Esophagus muscularis mucosa (tissue), 4 donors: ENCODE measurements at places on chromosomes 7 and 10. TPM values are rescaled to one million over a fixed set of nuclear protein-coding genes. Genes with fewer than 3 reads are reported as not detected.

- DNase-seq: no peak
- peaks cover 28% of the 10 kb centered on the region for H3K4me1 ChIP-seq
- peak overlapping the region; percentile 96 for H3K27ac ChIP-seq
- no peak overlapping the region for H3K4me3 ChIP-seq
- no peaks in the 10 kb centered on the region for H3K36me3 ChIP-seq
- H3K27me3 ChIP-seq: no peaks in the 10 kb centered on the region
Observed at GRCh38 chr10:31757831-31758230, 170.8 kb downstream of the ARHGAP12 start.

GRCh38 chr7:97623333-97623732 lies 108.6 kb upstream of the TAC1 start:
- no peak for DNase-seq
- no peaks in the 10 kb centered on the region for H3K36me3 ChIP-seq
- no peaks in the 10 kb centered on the region for H3K27me3 ChIP-seq
- H3K4me1 ChIP-seq: no peaks in the 10 kb centered on the region

The SPDYE18 gene
- total RNA-seq: 1.7 TPM

DNA sequence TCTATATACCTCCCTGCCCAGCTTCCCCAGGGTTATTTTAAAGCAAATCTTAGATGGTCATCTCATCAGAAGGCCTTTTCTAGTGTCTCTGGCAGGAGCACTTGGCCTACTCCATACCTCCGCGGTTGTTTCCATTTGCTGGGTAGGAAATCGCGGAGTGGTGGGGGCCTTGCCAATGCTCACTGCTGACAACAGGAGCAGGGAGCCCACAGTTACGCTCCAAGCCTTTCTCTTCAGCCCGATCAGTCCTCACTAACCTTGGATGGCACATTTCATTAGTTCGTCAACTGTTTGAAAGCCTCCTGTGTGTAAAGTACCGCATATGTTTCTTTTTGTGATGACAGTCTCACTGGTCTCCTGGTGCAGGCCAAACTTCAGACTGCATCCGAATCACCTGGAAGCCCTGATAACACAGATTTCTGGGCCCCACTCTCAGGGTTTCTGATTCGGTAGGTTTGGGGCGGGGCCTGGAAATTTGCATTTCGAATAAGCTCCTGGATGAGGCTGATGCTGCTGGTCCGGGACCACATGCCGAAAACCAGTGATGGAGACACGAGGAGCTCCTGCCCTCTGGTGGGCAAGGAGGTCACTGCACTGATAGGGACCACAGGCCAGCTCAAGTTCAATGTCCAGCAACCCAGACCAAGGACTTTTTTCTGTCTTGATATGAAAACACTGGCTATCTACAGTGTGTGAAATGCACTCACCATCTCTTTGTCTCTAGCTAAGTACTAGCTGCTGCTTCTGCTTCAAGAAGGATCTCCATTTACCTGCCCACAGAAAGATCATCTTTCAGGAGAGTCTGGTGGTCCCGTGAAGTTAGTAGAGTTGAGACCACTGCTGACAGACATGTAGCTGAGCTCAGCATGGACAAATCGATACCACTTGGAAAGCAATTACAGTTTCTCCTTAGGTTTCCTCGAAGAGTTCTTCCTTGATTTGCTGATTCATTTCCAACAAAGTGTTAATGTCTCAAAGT lies 14.0 kb downstream of the LRGUK start:
- no peak overlapping the region for H3K27ac ChIP-seq
- no peaks in the 10 kb centered on the region for H3K36me3 ChIP-seq
- no peak for DNase-seq
- H3K27me3 ChIP-seq: no peaks in the 10 kb centered on the region
- no peak overlapping the region for H3K4me3 ChIP-seq

The EN2 gene
- not detected for total RNA-seq

- H3K4me1 ChIP-seq: no peaks in the 10 kb centered on the region
- H3K4me3 ChIP-seq: no peak overlapping the region
- no peaks in the 10 kb centered on the region for H3K27me3 ChIP-seq
- no peaks in the 10 kb centered on the region for H3K36me3 ChIP-seq
Observed at GRCh38 chr10:8063128-8063908, 8.8 kb downstream of the GATA3 start.

GRCh38 chr10:73248259-73248724 lies 1.2 kb upstream of the DNAJC9 start:
- H3K36me3 ChIP-seq: peaks cover 36% of the 10 kb centered on the region
- H3K4me1 ChIP-seq: peaks cover 39% of the 10 kb centered on the region
- H3K27ac ChIP-seq: peak overlapping the region; percentile 81
- DNase-seq: no peak
- no peaks in the 10 kb centered on the region for H3K27me3 ChIP-seq

- peak overlapping the region; percentile 51 for H3K27ac ChIP-seq
- no peaks in the 10 kb centered on the region for H3K4me1 ChIP-seq
- DNase-seq: no peak
- no peak overlapping the region for H3K4me3 ChIP-seq
- H3K27me3 ChIP-seq: no peaks in the 10 kb centered on the region
Observed at GRCh38 chr10:360653-361052, 225.4 kb downstream of the ZMYND11 start.

GRCh38 chr10:29470355-29470705 lies 164.4 kb downstream of the SVIL start:
- peak overlapping the region; percentile 64 for H3K27ac ChIP-seq
- no peak overlapping the region for H3K4me3 ChIP-seq
- H3K36me3 ChIP-seq: peaks cover 77% of the 10 kb centered on the region
- peaks cover 60% of the 10 kb centered on the region for H3K4me1 ChIP-seq

The PTN gene
- total RNA-seq: 5.4 TPM

- H3K27ac ChIP-seq: no peak overlapping the region
- H3K4me3 ChIP-seq: no peak overlapping the region
- peaks cover 41% of the 10 kb centered on the region for H3K4me1 ChIP-seq
- H3K36me3 ChIP-seq: no peaks in the 10 kb centered on the region
- H3K27me3 ChIP-seq: no peaks in the 10 kb centered on the region
Observed at GRCh38 chr7:100606313-100606712, 4.2 kb downstream of the PCOLCE start.

GRCh38 chr7:27515933-27516332 lies 146.8 kb downstream of the HIBADH start:
- no peak overlapping the region for H3K27ac ChIP-seq
- no peaks in the 10 kb centered on the region for H3K27me3 ChIP-seq
- no peaks in the 10 kb centered on the region for H3K36me3 ChIP-seq
- H3K4me3 ChIP-seq: no peak overlapping the region

GRCh38 chr7:21972397-21972784 lies 26.7 kb upstream of the CDCA7L start:
- peak; percentile 66 for DNase-seq
- no peak overlapping the region for H3K27ac ChIP-seq
- H3K4me1 ChIP-seq: no peaks in the 10 kb centered on the region
- H3K4me3 ChIP-seq: no peak overlapping the region
- H3K36me3 ChIP-seq: no peaks in the 10 kb centered on the region
- H3K27me3 ChIP-seq: no peaks in the 10 kb centered on the region

DNA sequence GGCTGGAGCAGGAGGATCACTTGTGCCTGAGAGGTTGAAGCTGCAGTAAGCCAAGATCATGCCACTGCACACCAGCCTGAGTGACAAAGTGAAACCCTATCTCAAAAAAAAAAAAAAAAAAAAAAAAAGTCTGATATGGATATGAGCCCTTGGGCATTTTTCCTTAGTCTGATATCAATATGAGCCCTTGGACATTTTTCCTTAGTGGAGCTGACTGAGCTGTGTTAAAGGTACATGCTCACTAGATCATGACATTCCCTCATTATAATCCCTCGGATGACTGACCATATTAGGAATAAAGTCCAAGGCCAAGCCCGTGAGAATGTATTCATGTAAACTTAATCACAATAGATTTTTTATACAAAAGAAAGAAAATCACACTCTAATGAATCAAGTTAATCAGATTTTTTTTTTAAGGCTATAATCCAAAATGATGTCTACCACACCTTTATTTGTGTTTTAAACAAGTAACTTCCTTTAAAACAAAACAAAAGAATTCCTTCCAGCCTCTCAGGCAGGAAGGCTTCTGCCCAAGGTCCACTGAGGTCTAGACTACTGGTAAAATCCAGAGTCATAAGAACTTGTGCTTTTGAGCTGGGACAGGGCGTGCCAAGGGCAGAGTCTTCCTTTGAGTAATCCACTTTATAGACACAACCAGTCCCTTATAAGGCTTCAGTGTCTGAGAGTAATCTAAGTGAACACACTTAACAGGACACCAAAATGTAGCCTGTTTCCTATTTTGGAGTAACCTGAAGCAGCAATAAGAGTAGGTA lies 5.5 kb downstream of the PPA1 start:
- peak overlapping the region; percentile 17 for H3K27ac ChIP-seq
- H3K4me3 ChIP-seq: no peak overlapping the region
- peak; percentile 90 for DNase-seq
- no peaks in the 10 kb centered on the region for H3K27me3 ChIP-seq
- no peaks in the 10 kb centered on the region for H3K36me3 ChIP-seq

The C10orf105 gene
- total RNA-seq: not detected

GRCh38 chr10:97651773-97652172 lies 11.3 kb downstream of the PI4K2A start:
- H3K36me3 ChIP-seq: peaks cover 68% of the 10 kb centered on the region
- DNase-seq: no peak
- no peaks in the 10 kb centered on the region for H3K27me3 ChIP-seq
- no peak overlapping the region for H3K27ac ChIP-seq
- H3K4me3 ChIP-seq: no peak overlapping the region

- H3K4me1 ChIP-seq: peaks cover 17% of the 10 kb centered on the region
- H3K27ac ChIP-seq: no peak overlapping the region
- H3K27me3 ChIP-seq: no peaks in the 10 kb centered on the region
- no peaks in the 10 kb centered on the region for H3K36me3 ChIP-seq
Observed at GRCh38 chr10:11116817-11117216, 99.1 kb downstream of the CELF2 start.

- H3K36me3 ChIP-seq: no peaks in the 10 kb centered on the region
- H3K27ac ChIP-seq: peak overlapping the region; percentile 40
- no peak for DNase-seq
- peaks cover 76% of the 10 kb centered on the region for H3K4me1 ChIP-seq
Observed at GRCh38 chr10:6171881-6172695, 30.6 kb upstream of the PFKFB3 start.

GRCh38 chr7:44212018-44212417 lies 11.2 kb downstream of the YKT6 start:
- H3K36me3 ChIP-seq: peaks cover 72% of the 10 kb centered on the region
- H3K4me1 ChIP-seq: no peaks in the 10 kb centered on the region
- H3K4me3 ChIP-seq: no peak overlapping the region
- H3K27ac ChIP-seq: no peak overlapping the region
- DNase-seq: no peak

- H3K4me3 ChIP-seq: peak overlapping the region; percentile 74
- no peak for DNase-seq
- peak overlapping the region; percentile 91 for H3K27ac ChIP-seq
Observed at GRCh38 chr7:92446869-92447344, 375 bp upstream of the GATAD1 start.

DNA sequence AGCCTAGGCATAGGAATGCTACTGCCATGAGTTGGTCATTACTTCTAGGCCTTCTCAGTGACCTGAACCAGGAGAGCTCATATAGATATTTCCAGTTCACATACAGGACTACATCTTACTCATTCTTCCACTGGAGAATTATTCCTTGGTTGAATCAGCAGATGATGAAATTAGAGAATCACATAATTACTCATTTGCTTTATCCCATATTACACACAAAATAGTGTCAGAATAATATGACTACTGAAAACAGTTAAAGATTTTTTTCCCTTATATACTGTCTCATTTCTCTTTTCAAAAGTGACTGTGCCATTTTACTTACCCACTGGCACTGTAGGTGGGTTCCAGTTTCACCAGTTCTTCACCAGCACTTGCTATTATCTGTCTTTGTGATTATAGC lies 18.5 kb downstream of the BMS1 start:
- H3K27me3 ChIP-seq: no peaks in the 10 kb centered on the region
- H3K4me1 ChIP-seq: no peaks in the 10 kb centered on the region
- DNase-seq: no peak
- no peak overlapping the region for H3K27ac ChIP-seq
- no peak overlapping the region for H3K4me3 ChIP-seq
- H3K36me3 ChIP-seq: peaks cover 81% of the 10 kb centered on the region

DNA sequence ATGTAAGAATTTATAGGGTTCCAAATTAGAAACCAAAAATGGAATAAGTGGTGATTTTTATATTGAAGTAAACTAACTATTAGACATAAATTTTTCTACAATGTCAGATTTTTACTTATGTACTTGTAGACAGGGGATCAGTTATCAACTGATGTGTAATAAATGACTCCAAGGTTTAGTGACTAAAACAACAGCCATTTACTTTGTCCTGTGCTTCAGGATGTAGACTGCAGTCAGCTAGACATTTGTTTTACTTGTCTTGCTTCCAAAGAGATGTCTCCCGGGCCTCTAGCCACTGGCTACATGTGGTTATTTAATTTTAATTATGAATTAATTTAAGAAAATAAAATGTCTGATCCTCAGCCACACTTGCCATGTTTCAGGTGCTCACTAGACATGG lies 249.7 kb upstream of the IGFBP3 start:
- no peak overlapping the region for H3K4me3 ChIP-seq
- no peak for DNase-seq
- no peaks in the 10 kb centered on the region for H3K27me3 ChIP-seq
- no peak overlapping the region for H3K27ac ChIP-seq
- no peaks in the 10 kb centered on the region for H3K36me3 ChIP-seq
- H3K4me1 ChIP-seq: no peaks in the 10 kb centered on the region

DNA sequence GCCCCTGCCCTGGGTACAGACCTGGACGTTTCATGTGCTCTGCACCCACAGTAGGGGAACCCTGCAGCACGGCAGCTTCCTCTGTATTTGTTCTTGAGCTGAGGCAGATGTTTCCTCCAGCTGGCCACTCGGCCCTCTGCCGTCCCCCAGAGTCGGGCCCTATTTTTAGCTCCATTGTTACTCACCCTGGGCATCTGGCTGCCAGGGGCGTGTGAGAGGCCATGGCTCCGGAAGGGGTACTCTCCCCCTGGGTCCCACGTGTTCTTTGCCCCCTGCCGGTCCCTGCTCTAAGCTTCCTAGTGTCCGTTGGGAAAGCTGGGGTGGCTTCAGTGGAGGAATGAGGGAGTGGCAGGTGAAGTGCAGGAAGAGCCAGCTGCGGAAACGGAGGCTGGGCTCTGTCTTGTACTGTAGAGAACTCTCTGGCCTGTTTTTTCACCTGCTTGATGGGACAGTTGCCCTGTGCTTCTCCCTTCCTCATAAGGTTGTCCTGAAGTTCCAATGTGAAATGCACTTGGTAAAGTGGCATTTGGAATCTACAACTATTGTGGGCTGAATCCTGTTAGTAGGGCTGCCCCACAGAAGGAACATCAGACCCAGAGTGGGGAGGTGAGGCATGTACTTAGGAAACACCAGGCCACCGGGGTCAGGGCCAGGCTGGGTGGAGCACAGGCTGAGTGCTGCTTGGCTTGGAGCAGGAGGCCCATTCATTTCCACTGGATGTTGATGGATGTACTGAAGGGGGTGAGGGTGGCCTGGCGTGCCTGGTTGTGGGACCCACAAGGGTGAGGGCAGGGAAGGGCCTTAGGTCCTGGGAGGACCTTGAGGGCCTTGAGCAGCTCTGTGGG lies 30.6 kb downstream of the PALD1 start:
- peak overlapping the region; percentile 15 for H3K4me3 ChIP-seq
- peak overlapping the region; percentile 43 for H3K27ac ChIP-seq
- no peak for DNase-seq
- H3K27me3 ChIP-seq: no peaks in the 10 kb centered on the region
- no peaks in the 10 kb centered on the region for H3K36me3 ChIP-seq
